ENCODE measurements at places on chromosomes 6 and 20.

DNA sequence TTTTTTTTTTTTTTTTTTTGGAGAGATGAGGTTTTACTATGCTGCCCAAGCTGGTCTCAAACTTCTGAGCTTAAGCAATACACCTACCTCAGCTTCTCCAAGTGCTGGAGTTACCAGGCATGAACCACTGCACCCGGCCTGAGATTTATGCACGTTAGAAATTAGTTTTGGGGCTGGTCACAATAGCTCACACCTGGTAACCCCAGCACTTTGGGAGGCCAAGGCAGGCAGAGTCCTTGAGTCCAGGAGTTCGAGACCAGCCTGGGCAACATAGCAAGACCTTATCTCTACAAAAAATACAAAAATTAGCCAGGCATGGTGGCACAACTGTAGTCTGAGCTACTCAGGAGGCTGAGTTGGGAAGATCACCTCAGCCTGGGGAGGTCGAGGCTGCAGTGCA is 51.9 kb downstream of the CD24 start:
- no peak for DNase-seq

DNA sequence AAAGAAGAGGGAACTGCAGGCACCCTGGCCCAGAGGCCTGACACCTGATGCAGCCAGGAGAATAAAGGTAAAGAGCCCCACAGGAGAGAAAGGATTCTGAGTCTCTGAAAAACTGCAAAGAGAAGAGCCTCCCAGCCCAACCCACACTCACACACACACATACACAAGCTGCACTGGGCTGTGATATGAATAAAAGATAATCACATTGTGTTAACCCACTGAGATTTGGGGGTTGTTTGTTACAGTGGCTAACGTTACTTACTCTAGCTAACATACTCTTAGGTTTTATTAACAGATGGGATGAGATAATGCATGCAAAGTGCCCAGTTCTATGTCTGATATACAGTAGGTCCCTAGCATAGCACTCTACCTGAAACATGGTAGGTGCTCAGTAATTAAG is 554.4 kb downstream of the CD83 start:
- DNase-seq = no peak

DNA sequence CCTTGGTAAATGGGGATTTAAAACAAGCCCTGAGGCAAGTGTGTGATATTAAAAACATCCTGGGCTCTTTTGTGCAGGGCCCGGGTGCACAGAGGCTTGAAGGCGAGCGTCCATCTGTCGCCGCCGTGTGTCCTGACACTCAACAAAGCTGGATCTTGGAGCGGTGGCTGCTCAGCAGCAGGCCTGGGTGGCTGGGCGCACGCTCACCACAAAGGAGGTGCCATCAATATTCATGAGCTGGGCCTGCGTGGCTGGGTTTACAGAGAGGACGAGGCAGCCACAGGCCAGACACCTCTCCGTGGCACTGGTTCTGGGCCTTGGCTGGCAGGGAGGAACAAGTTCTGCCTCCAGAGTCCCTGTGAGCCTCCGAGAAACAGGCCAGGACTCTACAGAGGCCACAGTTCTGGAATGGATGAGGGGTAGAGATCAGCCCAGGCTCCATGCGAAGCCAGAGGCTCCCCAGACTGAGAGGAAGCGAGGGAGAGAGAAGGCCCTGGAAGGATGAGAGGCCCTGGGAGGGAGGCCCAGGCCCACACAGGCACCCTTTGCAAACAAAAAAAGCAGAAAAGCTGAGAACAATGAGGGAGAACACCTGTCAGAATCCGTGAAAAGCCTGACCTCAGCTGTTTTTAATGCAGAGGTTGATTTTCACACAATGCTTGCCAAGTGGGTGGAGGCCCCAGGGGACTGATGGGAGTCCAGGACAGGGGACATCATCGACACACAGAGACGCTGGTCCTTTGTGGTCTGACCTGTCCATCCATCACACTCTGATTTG is 21.9 kb downstream of the BHLHE23 start:
- no peak for DNase-seq

DNA sequence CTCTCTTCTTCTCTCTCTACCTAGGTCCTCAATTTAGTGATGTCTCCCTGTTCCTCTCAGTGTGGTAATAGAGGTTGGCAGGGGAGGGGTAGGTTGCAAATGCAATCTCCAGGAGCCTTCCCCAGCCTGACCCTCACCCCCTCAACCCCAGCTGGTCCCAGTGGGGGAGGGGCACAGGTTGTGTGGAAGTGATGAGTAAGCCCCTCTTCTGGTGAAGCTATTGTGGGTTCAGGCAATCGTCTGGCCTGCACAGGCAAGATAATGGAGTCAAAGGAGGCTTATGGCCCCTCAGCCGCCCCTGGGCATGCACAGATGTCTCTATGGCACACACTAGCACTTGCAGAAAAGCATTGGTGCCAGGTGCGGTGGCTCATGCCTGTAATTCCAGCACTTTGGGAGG is 10.8 kb upstream of the ADA start:
- DNase-seq = no peak

- no peak for DNase-seq
Measured at GRCh38 chr6:167130008-167130677, 7.2 kb downstream of the CCR6 start.

GRCh38 chr6:46199387-46199786 is 28.6 kb upstream of the ENPP5 start:
- DNase-seq = no peak

DNA sequence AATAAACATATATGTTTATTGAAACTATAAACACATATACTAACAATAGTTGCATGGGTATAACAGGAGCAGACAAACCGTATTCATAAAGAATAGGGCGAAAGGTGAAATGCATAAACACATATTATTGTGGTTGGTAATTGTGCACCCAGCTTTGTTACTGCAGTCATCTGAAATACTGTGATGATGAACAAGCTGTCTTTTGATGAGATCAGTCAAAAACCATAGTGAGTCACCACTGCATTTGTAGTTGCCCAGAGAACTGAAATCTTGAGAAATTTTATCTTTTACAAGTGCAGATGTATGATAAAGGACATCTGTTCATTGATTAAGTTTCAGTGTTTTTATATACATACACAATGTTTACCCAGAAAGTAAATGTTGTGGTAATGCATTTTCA is 133.7 kb downstream of the MYO6 start:
- no peak for DNase-seq

DNA sequence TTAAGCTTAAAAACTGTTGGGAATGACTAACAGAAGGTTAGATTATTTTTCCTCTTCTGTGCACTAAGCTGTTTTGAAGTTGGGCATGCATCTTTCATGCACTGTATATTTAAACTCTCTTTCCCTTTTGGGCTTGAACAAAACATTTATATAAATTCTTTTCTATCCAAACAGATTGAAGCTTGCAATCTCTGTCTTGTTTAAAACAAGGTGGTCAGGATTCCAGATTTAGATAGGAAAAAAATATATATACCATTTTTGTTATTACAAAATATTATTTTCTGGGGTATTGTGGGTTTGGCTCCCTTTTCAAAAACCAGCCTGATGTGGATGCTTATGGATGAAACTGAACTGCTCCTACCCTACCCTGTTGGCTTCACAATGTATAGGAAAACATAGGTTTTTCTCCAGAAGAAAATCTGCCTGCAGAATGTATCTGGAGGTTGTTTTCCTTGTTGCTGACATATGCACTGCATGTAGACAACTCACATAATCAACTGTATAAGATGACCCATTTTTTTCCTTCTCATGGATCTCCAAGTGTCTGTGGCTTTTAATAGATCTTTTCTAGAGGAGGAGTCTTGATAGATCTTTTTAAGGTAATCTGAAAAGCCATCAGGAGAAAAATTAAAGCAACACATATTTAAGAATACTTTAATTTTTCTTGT is 146.3 kb downstream of the PRL start:
- DNase-seq = no peak
